ENCODE measurements at places on chromosomes 7 and 10. TPM values are rescaled to one million over a fixed set of nuclear protein-coding genes. Genes with fewer than 3 reads are reported as not detected.

DNA sequence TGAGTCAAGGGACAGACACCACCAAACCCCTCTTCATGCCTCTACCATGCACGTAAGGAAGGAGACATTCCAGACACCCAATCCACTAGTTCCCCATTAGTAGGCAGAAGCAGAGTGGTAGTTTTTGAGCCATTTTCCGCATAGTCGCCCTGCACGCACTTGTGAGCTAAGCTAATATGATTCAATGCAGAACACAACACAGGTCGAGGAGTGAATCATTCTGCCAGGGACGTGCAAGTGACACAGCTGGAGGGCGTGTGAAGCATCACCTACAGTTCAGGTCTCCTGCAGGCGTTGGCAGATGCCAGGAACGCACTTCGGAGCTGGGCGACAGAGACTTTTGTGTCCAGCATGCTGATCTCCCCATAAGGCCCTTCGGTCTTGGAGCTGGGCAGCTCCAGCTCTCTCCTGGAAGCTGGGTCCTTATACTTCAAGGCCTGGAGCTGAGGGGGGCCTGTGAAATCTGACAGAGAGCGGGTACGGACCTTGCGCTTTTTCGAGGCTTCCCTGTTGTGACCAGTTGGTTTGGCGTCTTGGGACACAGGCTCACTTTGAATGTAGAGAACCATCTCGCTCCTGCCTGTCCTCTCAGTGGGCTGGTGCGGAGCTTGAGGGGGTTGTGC is 102.4 kb downstream of the SVIL start:
- no peak overlapping the region for H3K27ac ChIP-seq
- DNase-seq, result no peak
- no peak overlapping the region for H3K4me3 ChIP-seq
- peaks cover 54% of the 10 kb centered on the region for H3K4me1 ChIP-seq
- H3K27me3 ChIP-seq, result no peaks in the 10 kb centered on the region

GRCh38 chr7:45665172-45665571 is 91.0 kb downstream of the ADCY1 start:
- peak; percentile 42 for DNase-seq
- H3K4me1 ChIP-seq, result no peaks in the 10 kb centered on the region

- peaks cover 17% of the 10 kb centered on the region for H3K4me1 ChIP-seq
- DNase-seq, result no peak
- H3K27me3 ChIP-seq, result no peaks in the 10 kb centered on the region
- no peak overlapping the region for H3K4me3 ChIP-seq
- H3K36me3 ChIP-seq, result no peaks in the 10 kb centered on the region
These were observed 138.1 kb downstream of the NOC3L start for GRCh38 chr10:94224656-94225055.

GRCh38 chr7:158034571-158034970 is 553.1 kb downstream of the PTPRN2 start:
- H3K4me3 ChIP-seq, result no peak overlapping the region
- DNase-seq, result no peak
- H3K36me3 ChIP-seq, result no peaks in the 10 kb centered on the region
- no peak overlapping the region for H3K27ac ChIP-seq
- no peaks in the 10 kb centered on the region for H3K4me1 ChIP-seq

- H3K4me1 ChIP-seq, result no peaks in the 10 kb centered on the region
- H3K27me3 ChIP-seq, result no peaks in the 10 kb centered on the region
- no peak for DNase-seq
- H3K27ac ChIP-seq, result no peak overlapping the region
These were observed 181.3 kb downstream of the BAMBI start for GRCh38 chr10:28858646-28859045.

GRCh38 chr10:14498326-14498725 is 167.6 kb upstream of the FRMD4A start:
- no peaks in the 10 kb centered on the region for H3K27me3 ChIP-seq
- no peak overlapping the region for H3K4me3 ChIP-seq
- H3K27ac ChIP-seq, result no peak overlapping the region
- no peak for DNase-seq

DNA sequence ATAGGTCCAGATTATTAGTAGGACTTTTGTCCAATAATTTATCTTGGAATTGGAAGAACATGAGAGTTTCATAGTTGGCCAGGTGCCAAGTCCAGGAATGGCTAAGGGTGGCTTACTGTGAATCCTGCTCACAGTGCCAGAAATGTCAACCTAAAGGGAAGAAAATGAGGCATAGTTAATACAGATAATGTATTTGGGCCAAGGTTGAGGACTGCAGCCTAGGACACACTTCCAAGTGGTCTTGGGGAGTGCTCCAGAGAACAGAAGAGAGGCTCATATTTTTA is 78.2 kb downstream of the MAPK8 start:
- H3K36me3 ChIP-seq, result no peaks in the 10 kb centered on the region
- no peak overlapping the region for H3K4me3 ChIP-seq
- H3K27me3 ChIP-seq, result no peaks in the 10 kb centered on the region
- peaks cover 4% of the 10 kb centered on the region for H3K4me1 ChIP-seq
- no peak for DNase-seq

DNA sequence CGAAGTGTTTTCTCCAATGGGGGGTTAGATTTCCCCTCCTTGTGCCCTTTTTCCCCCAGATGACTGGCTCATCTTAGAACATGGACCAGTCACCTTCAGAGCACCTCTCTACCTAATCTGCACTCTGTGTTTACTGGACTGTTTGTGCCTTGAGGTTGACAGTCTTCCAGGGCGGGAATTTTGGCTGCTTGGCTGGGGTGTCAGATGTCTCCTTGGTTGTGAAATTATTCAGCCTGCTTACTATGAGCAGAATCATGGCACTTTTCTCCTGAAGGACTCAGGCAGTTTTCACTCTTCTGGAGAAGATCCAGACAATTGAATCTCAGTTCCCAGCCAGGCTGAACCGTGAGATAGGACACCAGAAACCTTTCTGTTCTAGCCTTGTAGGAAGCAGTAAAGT is 60.3 kb upstream of the NFKB2 start:
- H3K27ac ChIP-seq, result no peak overlapping the region
- no peaks in the 10 kb centered on the region for H3K27me3 ChIP-seq
- DNase-seq, result peak; percentile 92
- peaks cover 30% of the 10 kb centered on the region for H3K4me1 ChIP-seq
- no peak overlapping the region for H3K4me3 ChIP-seq

- no peak overlapping the region for H3K4me3 ChIP-seq
- no peaks in the 10 kb centered on the region for H3K27me3 ChIP-seq
- no peaks in the 10 kb centered on the region for H3K36me3 ChIP-seq
- no peak overlapping the region for H3K27ac ChIP-seq
- peaks cover 22% of the 10 kb centered on the region for H3K4me1 ChIP-seq
- no peak for DNase-seq
These were observed 81.7 kb downstream of the KMT2C start for GRCh38 chr7:152354061-152354460.

DNA sequence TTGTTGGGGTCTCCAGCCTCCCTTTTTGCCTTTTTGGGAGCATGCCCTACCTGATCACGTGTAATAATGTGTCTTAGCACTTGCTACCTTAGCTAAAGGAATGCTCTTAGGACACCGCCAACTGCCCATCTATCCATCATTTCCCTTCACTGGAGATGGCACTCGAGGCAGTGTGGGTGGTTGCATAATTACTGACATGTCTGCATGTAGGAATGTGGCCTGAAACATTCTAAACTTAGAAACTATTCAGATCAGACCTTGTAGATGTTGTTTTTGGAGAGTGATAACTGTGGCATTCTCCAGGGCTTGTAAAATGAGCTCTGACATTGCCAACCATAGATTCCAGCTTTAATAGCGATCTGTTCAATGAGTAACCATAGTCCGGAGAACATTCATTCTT is 365.8 kb downstream of the BBS9 start:
- no peak overlapping the region for H3K27ac ChIP-seq
- no peak overlapping the region for H3K4me3 ChIP-seq
- H3K4me1 ChIP-seq, result no peaks in the 10 kb centered on the region
- H3K36me3 ChIP-seq, result no peaks in the 10 kb centered on the region
- H3K27me3 ChIP-seq, result no peaks in the 10 kb centered on the region

GRCh38 chr10:113139699-113140098 is 189.7 kb downstream of the TCF7L2 start:
- no peaks in the 10 kb centered on the region for H3K27me3 ChIP-seq
- H3K4me3 ChIP-seq, result no peak overlapping the region
- peaks cover 35% of the 10 kb centered on the region for H3K36me3 ChIP-seq
- no peak for DNase-seq

GRCh38 chr10:31157123-31158010 is 125.7 kb upstream of the ZNF438 start:
- DNase-seq, result peak; percentile 90
- no peaks in the 10 kb centered on the region for H3K36me3 ChIP-seq
- no peaks in the 10 kb centered on the region for H3K27me3 ChIP-seq
- peaks cover 18% of the 10 kb centered on the region for H3K4me1 ChIP-seq

- no peaks in the 10 kb centered on the region for H3K4me1 ChIP-seq
- DNase-seq, result no peak
- H3K27ac ChIP-seq, result no peak overlapping the region
- no peaks in the 10 kb centered on the region for H3K36me3 ChIP-seq
- H3K27me3 ChIP-seq, result no peaks in the 10 kb centered on the region
- no peak overlapping the region for H3K4me3 ChIP-seq
These were observed 36.1 kb upstream of the CHST15 start for GRCh38 chr10:124129471-124129870.

- no peaks in the 10 kb centered on the region for H3K4me1 ChIP-seq
- no peak overlapping the region for H3K4me3 ChIP-seq
- H3K27me3 ChIP-seq, result peaks cover 9% of the 10 kb centered on the region
- no peak overlapping the region for H3K27ac ChIP-seq
These were observed 7.6 kb upstream of the GRID2IP start for GRCh38 chr7:6558837-6559236.

GRCh38 chr7:142793156-142793555 is 22.4 kb downstream of the PRSS2 start:
- H3K4me1 ChIP-seq, result peaks cover 15% of the 10 kb centered on the region
- H3K27ac ChIP-seq, result no peak overlapping the region
- no peak for DNase-seq
- peaks cover 28% of the 10 kb centered on the region for H3K27me3 ChIP-seq
- no peak overlapping the region for H3K4me3 ChIP-seq

GRCh38 chr10:124656113-124656490 is 88.1 kb downstream of the FAM53B start:
- no peak overlapping the region for H3K27ac ChIP-seq
- no peak overlapping the region for H3K4me3 ChIP-seq
- no peaks in the 10 kb centered on the region for H3K27me3 ChIP-seq
- no peak for DNase-seq

- H3K36me3 ChIP-seq, result no peaks in the 10 kb centered on the region
- no peak overlapping the region for H3K4me3 ChIP-seq
- H3K4me1 ChIP-seq, result no peaks in the 10 kb centered on the region
- no peak overlapping the region for H3K27ac ChIP-seq
- no peaks in the 10 kb centered on the region for H3K27me3 ChIP-seq
- no peak for DNase-seq
These were observed 20.6 kb upstream of the GDI2 start for GRCh38 chr10:5833814-5834213.

DNA sequence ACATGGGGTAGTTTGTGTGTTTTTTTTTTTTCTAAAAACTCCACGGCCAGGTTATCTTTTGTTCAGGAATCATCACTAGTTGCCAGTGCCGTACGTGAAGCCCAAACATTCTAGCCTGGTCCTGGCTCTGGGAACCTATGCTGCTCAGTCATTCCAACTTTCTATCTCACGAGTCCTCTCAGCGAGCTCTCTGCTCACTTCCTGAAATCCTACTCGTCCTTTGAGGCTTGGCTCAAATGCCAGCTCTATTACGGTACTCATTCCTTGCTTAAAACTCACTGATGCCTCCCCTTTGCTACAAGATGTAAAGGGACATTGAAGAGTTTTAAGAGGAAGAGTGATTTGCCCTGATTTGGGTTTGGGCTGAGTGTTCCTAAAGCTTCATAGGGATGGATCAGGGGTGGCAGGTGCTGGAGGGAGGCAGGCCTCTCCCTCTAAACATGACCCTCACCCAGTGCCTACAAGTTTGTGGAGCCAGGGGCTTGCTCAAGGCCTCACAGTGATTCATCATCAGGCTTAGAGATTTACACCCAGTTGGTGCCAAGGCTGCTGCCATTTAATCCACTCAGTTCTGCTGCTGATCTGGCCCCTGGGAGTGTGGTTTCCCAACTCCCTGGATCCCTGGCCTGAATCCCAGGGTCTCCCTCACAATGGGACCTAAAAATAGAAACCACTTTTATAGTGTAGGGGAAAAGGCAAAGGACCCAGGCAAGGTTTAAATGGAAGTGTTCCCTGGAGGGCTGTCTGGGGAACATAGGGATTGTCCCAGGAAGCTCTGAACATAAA is 46.1 kb upstream of the R3HCC1L start:
- no peak overlapping the region for H3K4me3 ChIP-seq
- peaks cover 60% of the 10 kb centered on the region for H3K27me3 ChIP-seq
- H3K36me3 ChIP-seq, result no peaks in the 10 kb centered on the region
- H3K27ac ChIP-seq, result no peak overlapping the region
- no peaks in the 10 kb centered on the region for H3K4me1 ChIP-seq

DNA sequence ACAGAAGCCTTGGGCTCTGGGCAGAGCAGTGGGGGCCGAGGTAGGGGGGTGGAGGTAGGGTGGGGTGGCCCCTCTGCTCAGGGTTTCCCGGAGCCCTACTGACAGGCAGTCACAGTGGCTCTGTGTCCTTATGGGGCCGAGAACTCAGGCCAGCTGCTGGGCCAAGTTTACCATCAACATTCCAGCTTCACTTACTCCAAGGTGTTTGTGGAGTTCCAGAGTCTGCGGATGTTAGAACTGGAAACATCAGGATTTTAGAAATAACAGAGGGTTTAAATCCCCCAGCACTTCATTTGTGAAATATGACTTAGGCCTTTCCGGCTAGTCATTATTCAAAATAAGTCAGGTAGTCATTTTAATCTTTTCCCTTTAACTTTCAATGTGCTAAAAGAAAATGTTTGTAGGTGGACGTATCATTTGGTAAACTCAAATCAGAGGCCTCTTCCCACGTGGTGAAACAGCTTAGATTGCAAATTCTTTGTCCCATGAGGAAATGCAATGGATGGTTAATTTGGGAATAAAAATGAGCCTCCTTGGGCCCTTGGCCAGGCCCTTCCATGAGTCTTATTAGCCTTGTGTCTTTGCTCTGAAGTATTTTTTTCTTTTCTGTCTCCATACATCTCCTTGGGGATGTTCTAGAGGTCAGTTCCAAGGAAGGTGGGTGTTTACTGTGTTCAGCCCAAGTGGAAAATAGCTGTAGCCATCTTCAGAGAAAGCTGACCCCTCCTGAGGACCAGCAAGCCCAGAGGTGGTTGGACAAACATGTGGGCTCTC is 99.6 kb upstream of the BTBD16 start:
- H3K27me3 ChIP-seq, result no peaks in the 10 kb centered on the region
- peak overlapping the region; percentile 77 for H3K27ac ChIP-seq
- DNase-seq, result no peak
- H3K4me3 ChIP-seq, result no peak overlapping the region
- no peaks in the 10 kb centered on the region for H3K36me3 ChIP-seq

- no peak for DNase-seq
- no peaks in the 10 kb centered on the region for H3K36me3 ChIP-seq
- H3K4me3 ChIP-seq, result no peak overlapping the region
These were observed 47.9 kb upstream of the CNPY1 start for GRCh38 chr7:155594163-155594732.

GRCh38 chr7:135811506-135811905 is 62.9 kb upstream of the FAM180A start:
- no peak overlapping the region for H3K27ac ChIP-seq
- H3K4me3 ChIP-seq, result no peak overlapping the region
- no peaks in the 10 kb centered on the region for H3K27me3 ChIP-seq
- no peak for DNase-seq
- H3K4me1 ChIP-seq, result peaks cover 9% of the 10 kb centered on the region

GRCh38 chr7:68306692-68307107 is 1291.6 kb upstream of the AUTS2 start:
- no peaks in the 10 kb centered on the region for H3K27me3 ChIP-seq
- H3K4me3 ChIP-seq, result no peak overlapping the region
- no peaks in the 10 kb centered on the region for H3K4me1 ChIP-seq
- no peaks in the 10 kb centered on the region for H3K36me3 ChIP-seq
- H3K27ac ChIP-seq, result no peak overlapping the region

ADAM12 gene
- 1.2 TPM for total RNA-seq

ADAP1 gene
- total RNA-seq, result 41.9 TPM

ABCF2 gene
- total RNA-seq, result 53.2 TPM

DNAJC30 gene
- total RNA-seq, result 5.1 TPM

GPR26 gene
- total RNA-seq, result not detected

CYCS gene
- 39.9 TPM for total RNA-seq
